ENCODE measurements at places on chromosomes 4 and X.

DNA sequence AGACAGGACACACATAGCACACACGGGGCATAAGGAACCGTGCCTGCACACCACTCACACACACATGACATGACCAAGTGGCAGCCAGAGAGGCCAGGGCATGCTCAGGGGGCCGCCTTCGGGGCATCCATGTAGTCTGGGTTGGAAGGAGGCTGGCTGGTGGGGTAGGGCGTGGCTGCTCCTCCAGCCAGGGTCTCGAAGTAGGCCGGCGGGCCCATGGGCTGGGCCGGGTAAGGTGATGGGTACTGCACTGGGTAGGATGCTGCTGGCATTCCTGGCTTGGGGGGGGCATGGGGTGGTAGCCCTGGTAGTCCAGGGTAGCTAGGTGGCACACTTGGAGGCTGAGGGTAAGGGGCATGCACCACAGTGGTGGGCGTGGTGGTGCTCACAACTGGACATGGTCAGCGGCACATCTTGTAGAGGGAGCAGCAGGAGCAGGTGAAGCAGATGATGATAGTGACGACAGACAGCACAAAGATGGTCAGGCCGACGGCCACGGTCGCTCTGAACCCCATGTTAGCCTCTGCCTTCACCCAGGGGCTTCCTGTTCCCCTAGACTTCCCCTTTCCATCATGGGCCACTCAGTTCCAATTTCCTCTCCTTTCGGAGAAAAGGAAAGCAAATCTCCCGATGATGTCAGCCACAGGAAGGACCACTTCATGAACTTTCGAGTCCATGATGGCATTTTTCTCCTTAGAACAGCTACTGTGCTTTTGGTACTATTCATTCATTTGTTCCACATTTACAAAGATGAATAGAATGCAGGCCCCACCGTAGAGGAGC, 10.9 kb upstream of the DDX3X start:
- no peaks in the 10 kb centered on the region for H3K27me3 ChIP-seq
- H3K4me3 ChIP-seq: no peak overlapping the region
- H3K4me1 ChIP-seq: no peaks in the 10 kb centered on the region

DNA sequence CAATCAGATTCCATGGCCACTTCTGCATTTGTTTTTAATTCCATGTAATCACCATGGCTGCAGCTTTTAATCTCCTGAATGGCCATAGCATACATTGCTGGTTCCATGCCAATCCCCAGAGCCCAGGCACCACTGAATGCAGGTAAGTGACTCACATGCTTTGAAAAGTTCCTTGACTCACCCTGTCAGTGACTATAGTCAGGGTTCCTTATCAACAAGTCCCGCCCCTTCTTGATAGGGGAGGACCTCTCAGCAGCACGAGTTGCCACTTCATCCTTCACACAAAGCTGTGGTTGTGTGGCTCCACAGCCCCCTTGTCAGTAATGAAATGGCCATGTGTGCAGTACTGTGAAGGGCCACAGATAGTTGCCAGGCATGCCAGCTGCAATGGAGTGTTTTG, 516.6 kb downstream of the PPARGC1A start:
- H3K27ac ChIP-seq: no peak overlapping the region
- H3K27me3 ChIP-seq: no peaks in the 10 kb centered on the region
- no peak overlapping the region for H3K4me3 ChIP-seq
- H3K4me1 ChIP-seq: no peaks in the 10 kb centered on the region
- DNase-seq: peak; percentile 71

GRCh38 chr4:81405900-81406401, 65.8 kb downstream of the RASGEF1B start:
- no peaks in the 10 kb centered on the region for H3K4me1 ChIP-seq
- no peak overlapping the region for H3K27ac ChIP-seq

GRCh38 chr4:24928708-24929107, 15.9 kb upstream of the CCDC149 start:
- no peaks in the 10 kb centered on the region for H3K36me3 ChIP-seq
- no peaks in the 10 kb centered on the region for H3K4me1 ChIP-seq
- H3K4me3 ChIP-seq: no peak overlapping the region

GRCh38 chr4:148170408-148171365, 271.5 kb downstream of the NR3C2 start:
- H3K36me3 ChIP-seq: no peaks in the 10 kb centered on the region
- no peak overlapping the region for H3K4me3 ChIP-seq
- no peaks in the 10 kb centered on the region for H3K4me1 ChIP-seq
- no peak for DNase-seq
- no peak overlapping the region for H3K27ac ChIP-seq

DNA sequence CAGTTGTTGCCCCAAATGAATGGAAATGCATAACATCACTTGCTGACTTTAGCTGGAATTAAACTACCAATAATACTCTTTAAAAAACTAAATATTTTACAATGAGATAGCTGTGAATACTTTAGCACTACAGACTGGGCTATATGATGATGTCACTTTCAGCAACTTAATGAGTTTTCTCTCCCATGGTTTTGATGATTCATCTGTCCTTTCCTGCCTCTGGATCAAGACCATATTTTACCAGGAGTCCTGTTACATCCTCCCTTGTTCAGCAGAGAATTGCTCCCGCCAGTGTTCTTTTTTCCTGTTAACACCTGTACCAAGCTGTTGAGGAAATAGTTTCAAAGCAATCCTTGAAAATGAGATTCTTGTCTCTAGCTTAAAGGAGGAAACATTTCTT, 543.0 kb downstream of the SPRY1 start:
- no peaks in the 10 kb centered on the region for H3K27me3 ChIP-seq
- no peak overlapping the region for H3K4me3 ChIP-seq
- DNase-seq: no peak
- no peak overlapping the region for H3K27ac ChIP-seq
- H3K4me1 ChIP-seq: no peaks in the 10 kb centered on the region

- no peak overlapping the region for H3K4me3 ChIP-seq
- H3K27me3 ChIP-seq: no peaks in the 10 kb centered on the region
- H3K36me3 ChIP-seq: no peaks in the 10 kb centered on the region
- H3K4me1 ChIP-seq: no peaks in the 10 kb centered on the region
Measured at GRCh38 chrX:97616883-97617530, 733.3 kb downstream of the RPA4 start.

DNA sequence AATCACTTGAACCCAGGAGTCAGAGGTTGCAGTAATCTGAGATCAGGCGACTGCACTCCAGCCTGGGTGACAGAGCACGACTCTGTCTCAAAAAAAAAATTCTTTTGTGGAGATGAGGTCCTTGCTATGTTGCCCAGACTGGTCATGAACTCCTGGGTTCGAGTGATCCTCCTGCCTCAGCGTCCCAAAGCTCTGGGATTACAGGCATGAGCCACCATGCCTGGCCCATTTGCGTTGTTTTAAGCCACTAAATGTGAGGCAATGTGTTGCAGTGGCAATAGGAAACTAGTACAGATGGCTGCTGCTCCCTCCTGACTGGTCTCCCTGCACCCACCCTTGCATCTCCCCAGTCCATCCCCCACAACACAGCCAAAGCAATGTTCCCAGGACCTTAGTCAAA, 40.0 kb upstream of the APLN start:
- H3K36me3 ChIP-seq: no peaks in the 10 kb centered on the region
- H3K4me3 ChIP-seq: no peak overlapping the region
- H3K27ac ChIP-seq: no peak overlapping the region
- H3K27me3 ChIP-seq: no peaks in the 10 kb centered on the region
- no peaks in the 10 kb centered on the region for H3K4me1 ChIP-seq

DNA sequence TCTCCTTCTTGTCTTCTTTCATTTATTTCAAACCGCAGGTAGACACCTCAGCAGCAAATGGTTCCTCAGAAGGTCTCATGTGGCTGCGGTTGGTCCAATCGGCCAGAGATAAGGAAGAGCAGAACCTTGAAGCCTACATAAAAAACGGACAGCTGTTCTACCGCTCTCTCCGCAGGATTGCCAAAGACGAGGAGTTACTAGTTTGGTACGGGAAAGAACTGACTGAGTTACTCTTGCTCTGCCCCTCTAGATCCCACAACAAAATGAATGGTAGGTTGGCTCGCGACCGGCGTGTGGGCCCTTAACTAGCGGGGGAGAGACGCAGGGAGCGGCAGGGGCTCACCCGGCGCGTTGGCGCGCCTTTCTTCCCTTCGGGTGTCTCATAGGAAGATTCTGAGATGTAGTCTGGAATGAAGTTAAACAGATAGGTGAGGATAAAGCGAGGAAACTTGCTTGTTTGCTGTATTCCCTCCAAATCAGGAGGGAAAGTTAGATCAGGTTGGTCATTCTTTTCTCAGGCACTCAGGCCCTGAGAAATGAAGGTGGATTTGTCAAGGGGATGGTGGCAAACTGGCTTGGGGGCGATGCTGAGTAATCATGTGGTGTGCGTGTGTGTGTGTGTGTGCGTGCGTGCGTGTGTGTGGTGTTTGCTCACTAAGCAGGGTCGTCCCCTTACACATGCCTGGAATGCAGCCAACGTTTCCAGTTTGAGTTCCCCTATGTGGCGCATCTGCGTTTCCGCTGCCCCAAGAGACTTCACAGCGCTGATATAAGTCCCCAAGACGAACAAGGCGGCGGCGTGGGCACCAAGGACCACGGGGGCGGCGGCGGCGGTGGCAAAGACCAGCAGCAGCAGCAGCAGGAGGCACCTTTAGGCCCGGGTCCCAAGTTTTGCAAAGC, 4.2 kb downstream of the PRDM8 start:
- H3K36me3 ChIP-seq: no peaks in the 10 kb centered on the region
- peaks cover 100% of the 10 kb centered on the region for H3K27me3 ChIP-seq
- peak; percentile 52 for DNase-seq

GRCh38 chr4:91837608-91838029, 466.1 kb upstream of the GRID2 start:
- H3K4me3 ChIP-seq: no peak overlapping the region
- H3K27me3 ChIP-seq: no peaks in the 10 kb centered on the region
- no peak overlapping the region for H3K27ac ChIP-seq

GRCh38 chr4:47463235-47463956, at the start of gene COMMD8:
Gene COMMD8 (minus strand): TSS chr4:47463702. CDS start chr4:47463651, 51 bp downstream.
- DNase-seq: peak; percentile 99
- H3K36me3 ChIP-seq: peaks cover 17% of the 10 kb centered on the region
- H3K27me3 ChIP-seq: no peaks in the 10 kb centered on the region
- H3K4me3 ChIP-seq: peak within 1 kb of the TSS; percentile 99
- H3K27ac ChIP-seq: no peak within 1 kb of the TSS
- no peaks in the 10 kb centered on the region for H3K4me1 ChIP-seq

DNA sequence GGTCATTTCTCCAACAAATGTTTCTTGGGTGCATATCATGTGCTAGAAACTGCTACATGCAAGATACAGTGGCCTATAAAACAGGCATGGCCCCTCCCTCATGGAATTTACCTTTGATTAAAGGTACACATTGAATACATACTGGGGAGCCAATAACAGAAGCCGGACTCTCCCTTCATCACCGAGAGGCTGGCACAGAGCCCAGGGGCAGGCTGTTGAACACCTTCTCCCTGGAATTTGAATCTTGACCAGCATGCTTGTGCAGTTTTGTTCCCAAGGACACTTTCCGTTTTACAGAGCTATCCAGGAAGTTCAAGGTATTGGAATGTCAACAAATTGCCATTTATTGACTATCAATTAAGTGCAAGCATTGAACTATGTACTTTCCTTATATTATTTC, 33.2 kb downstream of the PPARGC1A start:
- no peak for DNase-seq
- H3K4me1 ChIP-seq: no peaks in the 10 kb centered on the region
- H3K4me3 ChIP-seq: no peak overlapping the region
- H3K36me3 ChIP-seq: no peaks in the 10 kb centered on the region
- H3K27ac ChIP-seq: no peak overlapping the region
- no peaks in the 10 kb centered on the region for H3K27me3 ChIP-seq

DNA sequence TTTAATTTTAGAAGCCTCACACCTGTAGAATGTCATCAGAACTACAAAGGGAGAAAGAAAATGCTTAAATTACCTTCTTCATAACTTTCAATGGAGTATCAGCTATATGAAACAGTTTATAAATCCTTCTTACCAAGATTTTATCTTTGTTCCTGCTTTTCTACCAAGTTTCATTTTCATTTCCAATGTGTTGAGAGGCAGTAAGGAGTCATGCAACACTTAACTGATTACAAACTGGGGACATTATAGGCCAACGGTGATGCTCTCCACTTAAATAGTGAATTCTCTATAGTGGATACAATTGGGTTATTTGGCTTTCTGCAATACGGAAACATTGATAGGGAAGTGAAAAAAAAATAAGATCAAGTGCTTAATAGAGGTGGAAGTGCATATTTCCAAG, 145.2 kb upstream of the FTHL17 start:
- no peak for DNase-seq
- no peak overlapping the region for H3K27ac ChIP-seq
- H3K4me1 ChIP-seq: no peaks in the 10 kb centered on the region
- no peaks in the 10 kb centered on the region for H3K36me3 ChIP-seq
- H3K27me3 ChIP-seq: no peaks in the 10 kb centered on the region

DNA sequence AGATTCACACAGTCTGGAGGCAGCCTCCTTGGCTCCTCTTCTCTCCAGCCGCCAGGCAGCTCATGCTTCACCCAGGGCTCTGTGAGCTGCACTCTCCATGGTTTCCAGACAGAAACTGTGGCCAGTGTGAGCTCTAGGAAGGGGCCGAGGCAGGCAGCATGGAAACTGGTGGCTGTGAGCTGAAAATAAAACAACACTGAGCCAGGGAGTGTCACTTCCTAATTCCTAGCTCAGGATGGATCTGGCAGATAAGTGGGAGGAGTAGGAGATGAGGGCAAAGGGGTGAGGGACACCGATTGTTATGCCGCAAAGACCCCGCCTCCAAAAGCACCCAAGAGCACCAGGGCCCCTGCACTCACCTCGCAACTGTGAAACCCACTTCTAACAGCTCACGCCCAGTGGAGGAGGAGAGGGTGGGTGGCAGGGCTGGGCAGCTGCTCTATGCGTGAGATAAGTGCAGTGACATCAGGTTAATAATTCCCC, 69.8 kb downstream of the FHDC1 start:
- DNase-seq: no peak
- H3K27ac ChIP-seq: no peak overlapping the region
- H3K4me3 ChIP-seq: no peak overlapping the region

DNA sequence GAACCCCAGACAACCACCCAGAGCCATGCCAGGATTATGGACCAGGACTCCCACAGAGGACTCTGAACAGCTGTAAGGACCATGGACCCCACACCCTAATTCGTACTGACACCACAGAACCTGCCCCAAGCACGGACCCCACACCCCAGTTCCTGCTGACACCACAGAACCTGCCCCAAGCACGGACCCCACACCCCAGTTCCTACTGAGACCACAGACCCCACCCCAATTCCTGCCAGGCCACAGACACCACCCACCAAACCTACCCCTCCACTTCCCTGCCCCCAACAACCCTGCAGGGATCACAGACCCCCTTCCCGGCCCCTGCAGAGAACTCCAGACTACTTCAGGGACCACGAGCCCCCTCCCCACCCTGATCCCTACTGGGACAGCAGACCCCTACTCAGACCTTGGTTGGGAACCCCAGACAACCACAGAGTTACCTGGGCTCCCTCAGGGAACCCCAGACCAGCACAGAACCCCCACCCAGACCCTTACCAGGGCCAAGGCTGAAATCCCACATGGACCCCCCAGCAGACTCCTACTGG, 1.4 kb upstream of the DHRSX start:
- no peak for DNase-seq
- H3K36me3 ChIP-seq: peaks cover 8% of the 10 kb centered on the region
- peaks cover 6% of the 10 kb centered on the region for H3K4me1 ChIP-seq
- peak overlapping the region; percentile 17 for H3K27ac ChIP-seq

GRCh38 chrX:103678199-103678993, 8.1 kb downstream of the MORF4L2 start:
- no peaks in the 10 kb centered on the region for H3K27me3 ChIP-seq
- no peak overlapping the region for H3K4me3 ChIP-seq
- no peaks in the 10 kb centered on the region for H3K4me1 ChIP-seq
- DNase-seq: no peak
- no peak overlapping the region for H3K27ac ChIP-seq
